ENCODE measurements at places on chromosomes 7 and 10.

GRCh38 chr7:12641196-12641595 is 46.2 kb upstream of the ARL4A start:
- DNase-seq: no peak

GRCh38 chr10:111084366-111085255 is 7.8 kb downstream of the ADRA2A start:
- DNase-seq: no peak

DNA sequence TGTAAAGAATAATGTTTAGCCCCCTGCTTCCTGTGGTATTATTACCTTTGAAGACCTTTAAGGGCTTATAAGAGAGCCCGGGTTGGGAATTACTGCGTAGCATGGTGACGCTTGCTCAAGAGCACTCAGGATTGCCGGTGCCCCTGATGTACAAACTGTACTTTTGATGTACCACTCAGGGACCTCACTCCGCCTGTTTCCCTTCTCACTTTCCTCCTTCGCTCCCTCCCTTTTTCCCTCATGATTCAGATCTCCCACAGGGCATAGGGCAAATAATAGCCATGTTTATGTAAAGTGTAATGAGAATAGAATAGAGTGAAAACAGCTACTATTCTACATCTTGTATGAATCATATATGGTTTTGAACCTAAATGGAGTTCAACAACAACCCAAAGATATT is 77.8 kb upstream of the PDCD4 start:
- DNase-seq: no peak

DNA sequence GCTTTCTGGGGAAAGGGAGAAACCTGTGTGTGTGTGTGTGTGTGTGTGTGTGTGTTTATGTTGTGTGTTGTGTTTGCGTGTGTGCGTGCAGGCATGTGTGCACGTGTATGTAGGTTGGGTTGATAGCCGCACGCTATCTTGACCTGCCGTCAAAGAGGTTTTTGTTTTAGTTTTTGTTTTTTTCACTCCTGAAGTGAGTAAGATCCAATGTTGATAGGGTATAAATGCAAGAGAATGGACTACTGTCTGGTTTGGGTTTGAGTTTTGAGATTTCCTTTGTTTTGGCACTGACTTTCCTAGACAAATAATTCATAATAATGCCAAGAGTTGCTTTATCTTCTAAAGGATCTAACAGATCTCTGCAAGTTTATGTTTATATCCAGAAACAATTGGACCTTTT is 27.8 kb downstream of the POU6F2 start:
- DNase-seq: no peak

DNA sequence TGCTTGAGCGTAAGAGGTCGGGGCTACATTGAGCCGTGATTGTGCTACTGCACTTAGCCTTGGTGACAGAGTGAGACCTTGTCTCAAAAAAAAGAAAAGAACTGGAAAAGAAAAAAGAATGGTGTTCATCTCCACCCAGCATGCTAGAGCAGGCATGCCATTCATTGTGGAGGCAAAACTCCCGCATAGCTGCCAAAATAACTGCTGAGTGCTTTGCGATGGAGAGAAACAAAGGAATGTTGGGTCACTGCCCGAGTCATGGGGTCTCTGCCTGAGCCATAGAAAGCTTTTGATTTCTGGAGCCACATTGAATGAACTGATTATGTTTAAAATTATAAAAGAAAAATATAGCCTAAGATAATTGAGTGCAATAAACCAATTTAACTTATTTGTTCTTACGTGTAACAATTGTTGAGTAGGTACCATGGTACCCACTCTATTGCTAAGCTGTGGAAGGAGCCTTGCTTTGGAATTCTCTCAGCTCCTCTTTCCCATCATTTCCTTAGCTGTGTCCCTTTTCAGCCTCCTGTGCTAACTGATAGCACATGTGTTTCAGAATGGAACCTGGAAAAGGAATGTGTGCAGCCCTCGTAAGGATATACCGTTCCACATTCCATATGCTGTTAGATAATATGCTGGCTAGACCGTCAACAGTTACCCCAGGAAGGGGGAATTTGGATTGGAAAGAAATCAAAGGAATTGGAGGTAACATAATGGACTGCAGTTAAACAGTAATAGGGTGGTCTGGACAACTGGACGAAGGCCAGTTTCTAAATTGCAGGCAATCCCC is 99.0 kb downstream of the KIAA1217 start:
- DNase-seq: no peak

DNA sequence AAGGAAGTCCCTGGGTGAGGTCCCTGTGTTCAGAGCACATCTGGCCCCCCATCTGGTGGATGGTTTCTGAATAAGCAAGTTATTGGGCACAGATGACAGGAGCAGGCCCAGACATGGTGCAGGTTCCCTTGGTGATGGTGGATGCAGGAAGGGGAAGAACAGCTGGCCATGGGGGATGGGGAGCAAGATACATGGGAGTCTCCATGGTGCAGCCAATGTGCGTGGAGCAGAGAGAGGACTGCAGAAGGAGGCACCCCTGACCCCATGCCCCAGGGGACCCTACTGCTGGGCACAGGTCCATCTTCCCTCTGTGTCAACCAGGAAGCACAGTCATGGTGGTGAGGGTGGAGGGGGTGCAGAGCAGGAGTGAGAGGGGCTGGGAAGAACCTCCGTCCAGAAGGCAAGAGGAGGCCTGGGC is 43.8 kb upstream of the RABGEF1 start:
- no peak for DNase-seq

GRCh38 chr7:99219985-99220384 is 12.1 kb upstream of the KPNA7 start:
- DNase-seq: no peak

DNA sequence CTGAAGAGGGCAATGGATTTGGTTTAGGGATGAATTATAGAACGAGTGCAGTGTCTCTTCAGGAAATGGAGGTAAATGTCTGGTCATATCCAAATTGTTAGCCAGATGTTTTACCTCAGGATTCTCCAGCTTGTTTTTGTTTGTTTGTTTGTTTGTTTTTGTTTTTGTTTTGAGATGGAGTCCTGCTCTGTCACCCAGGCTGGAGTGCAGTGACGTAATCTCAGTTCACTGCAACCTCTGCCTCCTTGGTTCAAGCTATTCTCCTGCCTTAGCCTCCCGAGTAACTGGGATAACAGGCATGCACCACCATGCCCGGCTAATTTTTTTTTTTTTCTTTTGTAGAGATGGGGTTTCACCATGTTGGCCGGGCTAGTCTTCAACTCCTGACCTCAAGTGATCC is 6.9 kb downstream of the C10orf120 start:
- DNase-seq: no peak

- DNase-seq: peak; percentile 79
Measured at GRCh38 chr10:80454513-80455460, 677 bp downstream of the TSPAN14 start.

DNA sequence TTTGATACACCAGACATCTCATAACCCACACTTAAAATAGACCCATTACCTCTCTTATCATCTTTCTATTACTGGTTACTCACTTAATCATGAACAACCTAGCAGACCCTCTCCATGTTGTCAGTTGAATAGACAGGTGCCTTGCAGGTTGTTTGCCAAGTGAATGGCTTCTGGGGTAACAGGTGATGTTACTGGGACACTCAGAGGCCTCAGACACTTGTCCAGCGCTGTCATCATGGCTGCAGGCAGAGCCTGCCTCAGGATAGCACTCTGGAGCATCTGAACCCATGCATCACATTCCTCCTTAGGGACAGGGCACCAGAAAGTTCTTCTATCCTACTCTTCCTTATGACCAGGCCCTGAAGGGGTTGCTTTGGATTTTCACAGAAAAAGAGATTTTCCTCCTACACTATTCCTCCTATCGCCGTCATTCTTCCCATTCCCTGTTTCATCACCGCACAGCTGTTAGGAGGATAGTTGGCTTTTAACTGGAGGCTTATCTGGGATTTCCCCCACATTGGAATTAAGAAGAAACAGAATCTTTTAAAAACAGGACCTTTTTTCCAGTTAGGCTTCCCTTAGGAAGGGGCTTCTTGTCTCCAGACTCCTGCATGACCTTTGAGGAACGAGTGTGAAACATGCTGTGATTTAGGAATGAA is 182.1 kb downstream of the VTI1A start:
- no peak for DNase-seq

DNA sequence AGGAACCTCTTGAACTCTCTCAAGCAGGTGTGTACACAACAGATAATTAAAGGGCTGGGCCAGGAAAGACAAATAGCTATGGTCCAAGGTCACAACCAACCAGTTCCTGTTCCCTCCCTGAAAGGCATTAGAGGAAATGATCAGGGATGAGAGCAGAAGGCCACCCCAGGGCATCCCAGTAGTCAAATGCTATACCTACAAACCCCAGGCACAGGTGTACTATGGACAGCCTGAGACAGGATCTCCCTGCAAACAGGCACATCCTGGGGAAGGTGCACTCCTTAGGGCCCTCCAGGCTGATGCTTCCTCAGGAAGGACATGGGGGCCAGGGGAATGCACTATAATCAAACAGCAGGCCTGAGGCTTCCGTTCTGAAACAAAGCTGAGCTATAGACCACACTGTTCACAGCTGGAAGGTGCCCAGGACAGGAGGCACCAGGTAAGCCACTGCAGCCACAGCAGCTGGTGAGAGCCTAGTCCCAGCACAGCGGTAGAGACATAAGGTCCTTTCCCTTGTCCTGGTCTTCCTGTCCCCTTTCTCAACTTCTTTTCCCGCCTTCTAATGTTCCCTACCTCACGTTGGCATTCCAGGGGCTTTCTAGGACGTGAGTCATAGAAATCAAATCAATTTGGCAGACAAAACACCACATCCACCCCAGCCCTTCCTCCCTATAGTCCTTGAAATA is 13.3 kb downstream of the PARP12 start:
- DNase-seq: no peak

All from OCI-M1 (cell line).